Stimulated activated CD4-positive, alpha-beta T cell treated with anti-CD3 and anti-CD28 coated beads, TNF-alpha, amount 100 ng/mL, for 1 hour (primary cell): ENCODE measurements at places on chromosomes 7 and 10.

DNA sequence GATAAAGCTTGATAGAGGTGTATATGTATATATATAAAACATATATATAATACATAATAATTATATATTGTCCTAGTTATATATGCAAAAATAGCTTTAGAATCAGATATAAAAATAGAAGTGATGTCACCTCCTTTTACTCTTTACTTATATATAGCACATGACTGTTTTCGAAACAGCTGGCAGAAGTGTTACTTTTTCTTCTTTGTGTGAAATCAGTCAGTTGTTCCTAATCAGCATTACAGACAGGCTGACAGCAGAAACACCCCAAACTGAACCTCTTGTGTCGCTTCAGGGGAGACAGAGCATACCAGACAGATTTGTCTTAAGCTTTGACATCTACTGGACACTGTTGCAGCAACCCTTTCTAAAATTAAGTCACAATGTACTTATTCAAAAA lies 684.9 kb upstream of the CELF2 start:
- DNase-seq: no peak

DNA sequence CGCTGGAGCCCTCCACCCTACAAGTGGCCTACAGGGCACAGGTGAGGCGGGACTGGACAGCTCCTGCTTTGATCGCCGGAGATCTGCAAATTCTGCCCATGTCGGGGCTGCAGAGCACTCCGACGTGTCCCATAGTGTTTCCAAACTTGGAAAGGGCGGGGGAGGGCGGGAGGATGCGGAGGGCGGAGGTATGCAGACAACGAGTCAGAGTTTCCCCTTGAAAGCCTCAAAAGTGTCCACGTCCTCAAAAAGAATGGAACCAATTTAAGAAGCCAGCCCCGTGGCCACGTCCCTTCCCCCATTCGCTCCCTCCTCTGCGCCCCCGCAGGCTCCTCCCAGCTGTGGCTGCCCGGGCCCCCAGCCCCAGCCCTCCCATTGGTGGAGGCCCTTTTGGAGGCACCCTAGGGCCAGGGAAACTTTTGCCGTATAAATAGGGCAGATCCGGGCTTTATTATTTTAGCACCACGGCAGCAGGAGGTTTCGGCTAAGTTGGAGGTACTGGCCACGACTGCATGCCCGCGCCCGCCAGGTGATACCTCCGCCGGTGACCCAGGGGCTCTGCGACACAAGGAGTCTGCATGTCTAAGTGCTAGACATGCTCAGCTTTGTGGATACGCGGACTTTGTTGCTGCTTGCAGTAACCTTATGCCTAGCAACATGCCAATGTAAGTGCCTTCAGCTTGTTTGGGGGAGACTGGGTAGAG lies at the start of gene COL1A2:
COL1A2 (plus strand) TSS at position 459 of the 704 bp plus-strand sequence; CDS start at position 596, 137 bp downstream.
- DNase-seq: no peak

GRCh38 chr10:86345859-86346798 lies 20.5 kb downstream of the GRID1 start:
- DNase-seq: no peak

DNA sequence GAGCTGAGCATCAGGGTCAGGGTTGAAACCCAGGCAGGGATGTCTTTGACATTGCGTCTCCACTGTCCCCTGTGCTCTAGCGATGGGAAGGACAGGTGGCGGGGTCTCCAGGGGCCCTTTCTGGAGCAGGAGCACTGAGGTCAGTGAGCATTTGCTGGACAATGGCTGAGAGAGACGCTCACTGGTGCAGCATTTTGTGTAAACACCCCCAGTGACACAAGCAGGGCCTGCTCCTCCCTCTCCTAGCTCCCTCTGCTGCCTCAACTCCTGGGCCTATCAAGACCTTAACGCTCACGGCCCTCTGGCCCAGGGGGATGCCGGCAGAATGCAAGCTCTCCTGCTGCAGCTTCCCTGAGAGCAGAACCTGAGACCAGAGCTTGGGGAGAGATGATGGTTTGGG lies 17.4 kb upstream of the INMT start:
- DNase-seq: no peak

DNA sequence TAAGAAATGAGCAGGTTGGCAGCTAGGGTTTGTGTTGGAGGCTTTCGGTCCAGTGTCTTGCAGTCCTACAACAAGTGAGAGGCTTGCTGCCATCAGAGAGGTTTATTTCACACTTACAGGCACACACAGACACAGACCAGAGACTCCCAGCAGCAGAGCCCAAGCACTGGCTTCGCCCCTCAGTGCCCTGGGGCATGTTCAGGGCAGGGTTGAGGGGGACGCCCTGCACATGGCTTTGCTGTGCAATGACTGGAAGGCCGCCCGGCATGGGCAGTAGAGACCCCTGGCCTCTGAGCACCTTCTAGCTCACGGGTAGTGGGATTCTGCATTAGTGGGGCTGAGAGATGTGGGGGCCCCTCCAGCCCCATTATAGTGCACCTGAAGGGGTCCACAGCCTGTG lies 3.8 kb downstream of the SPRN start:
- DNase-seq: no peak
